ENCODE measurements at places on chromosomes 11 and 22.

- DNase-seq, result no peak
These were observed 104.2 kb downstream of the MICAL3 start for GRCh38 chr22:17920145-17920605.

- DNase-seq, result no peak
These were observed 13.2 kb downstream of the CCND1 start for GRCh38 chr11:69654001-69654659.

GRCh38 chr11:9104580-9104979 lies 13.2 kb upstream of the SCUBE2 start:
- DNase-seq, result no peak

DNA sequence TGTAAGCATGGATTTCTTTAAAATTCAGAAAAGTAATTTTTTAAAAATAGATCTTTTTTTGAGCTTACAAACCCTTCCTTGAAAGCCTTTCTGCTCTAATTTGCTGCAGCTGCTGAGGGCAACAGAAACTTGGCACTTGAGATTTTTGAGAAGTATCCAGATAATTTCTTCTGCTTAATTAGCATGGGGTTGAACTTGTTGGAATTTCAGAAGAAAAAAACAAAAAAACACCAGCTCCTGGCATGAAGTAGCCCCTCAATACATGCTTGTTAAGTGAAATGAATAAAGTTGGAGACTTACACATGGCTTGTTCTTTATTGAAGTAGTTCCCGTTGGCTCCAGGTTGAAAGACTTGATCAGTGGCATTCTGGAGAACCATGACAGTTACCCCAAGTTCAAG lies 331.4 kb upstream of the RAG2 start:
- no peak for DNase-seq

DNA sequence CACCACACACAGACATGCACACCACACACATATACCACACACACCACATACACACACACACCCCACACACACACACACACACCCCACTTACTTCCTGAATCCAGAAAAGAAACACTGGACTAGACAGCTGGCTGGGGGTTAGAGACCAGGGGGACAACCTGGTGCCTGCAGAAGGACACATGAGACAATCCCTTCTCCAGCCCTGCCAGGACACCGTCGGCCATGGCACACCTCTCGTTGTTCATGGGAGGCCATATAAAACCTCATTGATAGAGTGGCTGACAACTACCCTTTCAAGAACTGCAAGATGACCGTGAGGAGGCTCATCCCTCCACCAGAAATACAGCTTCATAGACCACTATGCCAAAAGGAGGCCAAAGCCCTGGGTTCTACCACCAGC lies 54.3 kb downstream of the IGSF9B start:
- DNase-seq, result no peak

GRCh38 chr11:114616516-114616915 lies 20.9 kb upstream of the NXPE4 start:
- DNase-seq, result no peak

- DNase-seq, result no peak
These were observed 25.4 kb downstream of the IGHMBP2 start for GRCh38 chr11:68929135-68929534.

GRCh38 chr11:66243782-66244535 lies 24.5 kb upstream of the RAB1B start:
- DNase-seq, result no peak
